ENCODE measurements at places on chromosomes 2 and 18.

DNA sequence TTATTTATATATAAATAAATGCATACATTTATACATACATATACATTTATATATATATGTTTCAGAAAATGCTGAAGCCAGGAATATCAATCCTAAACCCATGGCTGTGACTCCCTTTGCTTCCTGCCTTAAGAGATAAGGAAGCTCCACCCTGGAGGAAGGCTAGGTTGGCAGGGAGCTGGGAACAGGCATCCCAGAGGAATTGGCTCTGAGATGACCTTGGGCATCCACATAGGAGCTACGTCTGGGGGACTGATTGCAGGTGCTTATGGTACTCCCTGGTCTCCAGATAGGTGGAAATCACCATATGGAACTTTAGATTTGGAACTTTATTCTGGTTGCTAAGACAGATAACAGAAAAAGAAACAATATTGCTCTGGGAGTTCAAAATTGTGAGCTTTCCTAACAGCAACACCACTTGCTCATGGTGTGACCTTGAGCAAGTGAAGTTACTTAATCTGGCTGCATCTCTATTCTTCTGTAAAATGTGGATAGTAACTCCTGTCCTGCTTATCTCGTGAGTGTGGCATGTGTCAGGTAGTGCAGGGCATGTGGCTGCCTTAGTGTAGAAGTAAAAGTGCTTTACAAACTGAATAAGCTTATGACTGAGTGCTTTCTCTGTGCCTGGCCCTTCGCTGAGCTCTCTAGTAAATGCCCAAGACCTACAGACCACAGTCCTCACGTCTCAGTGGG is 341.0 kb downstream of the MEIS1 start:
- no peak for DNase-seq

GRCh38 chr18:64333584-64333983 is 184.7 kb upstream of the LINC00305 start:
- no peak for DNase-seq

GRCh38 chr2:63029058-63029457 is 21.6 kb upstream of the OTX1 start:
- no peak for DNase-seq

- DNase-seq = no peak
These were observed 35.6 kb downstream of the FAM124B start for GRCh38 chr2:224366267-224366844.

GRCh38 chr2:162382278-162382677 is 38.3 kb downstream of the GCA start:
- no peak for DNase-seq

- DNase-seq = no peak
These were observed 20.0 kb downstream of the AQP12B start for GRCh38 chr2:240662681-240663080.

DNA sequence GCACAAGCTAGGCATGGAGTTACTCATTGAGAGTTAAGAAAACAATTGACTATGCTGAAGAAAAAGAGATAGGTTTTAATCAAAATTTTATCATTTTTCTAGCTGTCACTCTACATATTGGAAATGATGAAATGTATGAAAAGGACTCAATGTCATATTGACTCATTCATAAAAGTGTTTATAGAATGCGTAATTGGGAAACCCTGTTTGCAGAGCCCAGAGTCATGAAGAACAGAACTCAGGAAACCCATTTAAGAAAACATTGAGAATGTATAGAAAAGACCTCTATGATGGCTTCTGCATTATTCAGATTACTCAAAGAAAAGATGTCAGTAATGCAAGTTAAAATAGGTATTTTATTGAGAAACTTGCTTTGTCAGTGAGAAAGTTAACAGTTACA is 36.4 kb downstream of the SCRN3 start:
- DNase-seq = no peak

DNA sequence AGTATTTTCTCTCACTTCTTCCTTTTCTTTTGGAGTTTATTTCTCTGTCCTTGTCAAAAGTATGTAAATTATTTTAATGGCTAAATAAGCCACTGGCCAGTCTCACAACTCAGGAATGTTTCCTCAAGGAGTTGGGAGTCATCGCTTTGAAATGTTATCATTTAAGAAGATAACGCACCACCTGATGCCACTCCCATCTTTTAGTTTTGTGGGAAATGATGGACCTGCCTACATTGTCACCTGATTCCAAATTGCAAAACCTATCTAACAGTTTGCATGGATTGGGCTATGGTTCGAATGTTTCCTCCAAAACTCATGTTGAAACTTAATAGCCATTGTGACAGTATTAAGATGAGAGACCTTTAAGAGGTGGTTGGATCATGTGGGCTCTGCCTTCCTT is 32.4 kb upstream of the PPM1B start:
- no peak for DNase-seq
